ENCODE measurements at places on chromosomes 6 and 20.

DNA sequence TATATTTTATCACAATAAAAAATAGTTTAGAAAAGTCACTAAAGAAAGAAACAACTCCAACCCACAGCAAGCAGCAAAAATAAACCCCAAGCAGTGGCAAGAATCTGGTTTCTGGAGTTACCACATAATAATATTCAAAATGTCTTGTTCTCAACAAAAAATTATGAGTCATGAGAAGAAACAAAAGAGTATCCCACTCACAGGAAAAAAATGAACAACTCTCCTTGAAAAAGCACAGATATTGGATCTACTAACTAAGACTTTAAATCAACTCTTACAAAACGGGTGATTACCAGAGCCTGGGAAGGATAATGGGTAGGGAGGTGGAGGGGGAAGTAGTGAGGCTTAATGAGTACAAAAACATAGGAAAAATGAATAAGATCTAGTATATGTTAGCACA is 425.6 kb downstream of the PLCB1 start:
- DNase-seq: peak; percentile 8

- DNase-seq: no peak
These were observed 598 bp downstream of the PI16 start for GRCh38 chr6:36955136-36955535.

- no peak for DNase-seq
These were observed 21.9 kb downstream of the SIRPD start for GRCh38 chr20:1535420-1536175.

GRCh38 chr6:133817460-133818047 is 71.4 kb upstream of the TCF21 start:
- no peak for DNase-seq

- no peak for DNase-seq
These were observed 13.3 kb downstream of the ELOVL5 start for GRCh38 chr6:53335224-53335994.

- no peak for DNase-seq
These were observed 52.9 kb upstream of the BHLHE23 start for GRCh38 chr20:63059684-63060056.

DNA sequence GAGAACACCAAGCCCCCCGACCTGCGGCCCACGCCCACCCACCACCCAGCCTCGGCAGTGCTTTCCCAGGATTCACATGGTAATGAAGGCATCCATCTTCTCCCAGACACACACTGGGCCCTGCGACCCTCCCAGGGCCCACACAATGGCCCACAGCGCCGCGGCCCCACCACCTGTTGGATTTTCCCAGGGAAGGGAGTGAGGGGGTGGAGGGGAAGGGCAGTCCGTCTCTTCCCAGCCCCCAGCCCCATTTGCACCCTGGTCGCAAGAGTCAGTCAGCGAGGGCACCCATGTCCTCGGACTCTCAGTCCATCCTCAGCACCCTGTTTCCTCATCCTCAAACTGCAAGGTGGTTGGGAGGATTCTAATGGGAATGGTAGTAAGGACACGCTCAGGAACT is 23.7 kb upstream of the ID1 start:
- no peak for DNase-seq

DNA sequence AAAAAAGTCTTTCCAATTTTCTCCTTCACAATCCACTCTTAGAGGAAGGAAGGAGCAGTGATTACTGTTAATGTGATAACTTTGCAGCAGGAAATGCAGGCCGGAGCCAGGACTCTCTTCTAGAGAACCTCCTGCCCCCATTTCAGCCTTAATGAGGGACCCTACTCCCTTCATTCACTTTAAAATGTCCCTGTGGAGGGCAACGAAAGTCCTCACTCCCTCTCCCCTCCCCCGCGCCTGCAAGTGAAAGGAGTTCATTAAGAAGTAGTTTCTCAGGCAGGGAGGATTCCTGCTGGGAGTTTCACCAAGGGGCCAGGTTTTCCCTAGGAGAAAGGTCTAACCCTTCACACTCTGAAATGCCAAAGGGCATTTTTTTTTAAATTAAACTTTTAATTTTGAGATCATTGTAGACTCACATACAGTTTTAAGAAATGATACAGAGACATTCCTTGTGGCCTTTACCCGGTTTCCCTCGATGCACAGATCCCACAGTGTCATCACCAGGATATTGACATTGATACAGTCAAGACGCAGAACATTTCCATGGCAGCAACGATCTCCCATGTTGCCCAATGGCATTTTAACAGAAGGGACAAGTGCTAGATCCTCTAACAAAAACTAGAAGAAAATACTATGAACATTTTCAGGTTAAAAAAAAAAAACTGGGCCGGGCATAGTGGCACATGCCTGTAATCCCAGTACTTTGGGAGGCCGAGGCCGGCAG is 6.8 kb upstream of the COMMD7 start:
- no peak for DNase-seq

GRCh38 chr20:4730780-4731179 is 9.1 kb downstream of the PRND start:
- no peak for DNase-seq

DNA sequence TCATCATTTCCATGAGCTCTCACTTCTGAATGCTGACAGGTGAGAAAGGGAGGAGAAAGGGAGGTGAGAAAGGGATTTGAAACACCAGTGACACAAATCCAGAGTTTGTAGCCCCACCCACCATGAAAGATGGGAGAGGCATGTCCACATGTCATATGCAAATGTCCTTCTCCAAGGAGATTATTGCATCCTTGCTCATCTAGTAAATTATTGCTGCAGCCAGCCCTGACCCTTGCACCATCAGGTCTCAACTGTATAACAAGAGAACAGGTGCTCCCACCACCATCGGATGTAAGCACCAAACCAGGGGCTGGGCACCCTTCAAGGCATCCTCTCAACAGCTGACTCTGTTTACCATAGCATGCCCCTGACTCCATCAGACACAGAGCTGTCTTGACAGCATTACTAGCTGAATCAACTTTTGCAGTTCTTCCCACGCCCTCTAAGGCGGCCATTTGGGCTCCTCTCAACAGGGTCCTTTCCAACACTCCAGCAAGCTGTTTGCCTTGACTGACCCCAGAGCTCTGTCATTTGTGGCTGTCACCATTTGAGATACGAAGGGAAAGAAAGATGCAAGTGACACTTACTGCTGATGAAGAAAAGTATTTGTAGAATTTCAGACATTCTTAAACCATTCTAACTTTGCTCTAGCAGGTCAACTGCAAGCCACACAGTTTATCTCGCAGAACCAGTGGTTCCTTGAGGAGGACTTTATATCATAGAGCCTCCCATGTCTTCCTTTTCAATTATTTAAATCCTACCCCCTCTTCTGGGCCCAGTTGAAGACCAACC is 14.2 kb downstream of the GFOD1 start:
- DNase-seq: no peak

- no peak for DNase-seq
These were observed 85.2 kb upstream of the CNR1 start for GRCh38 chr6:88251301-88251700.
